Midbrain (tissue), 1 donor: ENCODE measurements at places on chromosomes 2 and 18.

GRCh38 chr2:70261501-70261900 is 3.6 kb downstream of the PCYOX1 start:
- DNase-seq, result no peak

- no peak for DNase-seq
Observed at GRCh38 chr2:176146101-176146500, 5.2 kb upstream of the HOXD4 start.

DNA sequence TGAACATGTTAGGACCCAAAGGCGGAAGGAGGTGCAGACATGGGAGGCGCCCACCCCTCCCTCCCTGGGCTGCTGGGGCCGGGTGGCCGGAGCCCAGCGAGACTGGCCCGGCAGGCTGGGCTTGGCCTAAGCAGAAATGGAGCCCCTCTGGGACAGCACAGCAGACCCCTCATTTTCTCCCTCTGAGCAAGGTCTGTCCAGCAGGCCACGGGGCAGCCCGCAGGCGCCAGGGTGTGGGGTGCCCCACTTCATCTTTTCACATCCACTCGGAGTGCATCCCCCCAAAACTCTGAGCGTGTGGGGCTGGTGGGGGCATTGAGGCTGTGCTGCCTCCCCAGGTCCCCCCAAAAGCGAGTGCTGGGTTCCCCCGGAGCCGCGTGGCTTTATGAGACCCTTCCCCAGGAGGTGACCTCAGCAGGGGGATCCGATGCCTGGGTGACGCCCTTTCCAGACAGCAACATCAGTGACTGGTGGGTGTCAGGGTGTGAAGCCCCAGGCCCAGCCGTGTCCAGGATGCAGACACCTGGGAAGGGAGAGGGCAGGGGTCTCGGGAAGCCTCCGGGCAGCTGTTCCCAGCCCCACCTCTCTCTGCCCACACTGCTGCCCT is 36.7 kb upstream of the GPC1 start:
- no peak for DNase-seq

- no peak for DNase-seq
Observed at GRCh38 chr2:102735416-102736109, 26.3 kb upstream of the TMEM182 start.

- peak; percentile 53 for DNase-seq
Observed at GRCh38 chr2:114001937-114002336, 112.0 kb downstream of the ACTR3 start.

- DNase-seq, result no peak
Observed at GRCh38 chr18:3931542-3932112, 481.7 kb downstream of the TGIF1 start.

DNA sequence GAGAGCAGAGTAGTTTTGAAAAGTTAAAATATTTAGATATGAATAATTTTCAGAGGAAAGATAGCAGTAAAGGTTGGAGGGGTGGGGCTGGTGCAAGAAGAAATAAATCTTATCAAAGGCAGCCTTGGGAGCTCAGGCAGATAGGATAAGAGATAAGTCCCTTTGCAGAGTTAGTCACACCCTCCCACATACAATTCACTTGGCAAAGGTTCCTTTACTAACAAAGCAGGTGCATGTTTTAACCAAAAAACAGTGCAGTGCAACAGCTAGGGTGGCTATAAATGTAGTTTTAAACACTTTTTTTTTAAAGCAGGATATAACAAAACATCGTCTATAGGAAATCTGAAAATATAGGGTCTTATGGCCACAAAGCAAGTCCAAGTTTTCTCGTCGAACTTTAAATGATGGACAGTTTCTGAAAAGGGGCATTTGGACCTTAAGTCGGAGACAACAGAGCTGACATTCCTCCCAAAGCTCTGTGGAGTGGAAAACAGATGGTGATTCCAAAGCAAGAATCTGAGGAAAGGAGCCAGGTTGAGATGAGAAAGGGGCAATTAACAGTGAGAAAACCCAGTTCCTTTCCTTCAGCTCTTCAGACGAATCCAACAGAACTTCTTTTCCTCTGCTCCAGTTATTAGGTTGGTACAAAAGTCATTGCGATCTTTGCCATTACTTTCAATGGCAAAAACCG is 53.0 kb downstream of the EPHA4 start:
- DNase-seq, result no peak

DNA sequence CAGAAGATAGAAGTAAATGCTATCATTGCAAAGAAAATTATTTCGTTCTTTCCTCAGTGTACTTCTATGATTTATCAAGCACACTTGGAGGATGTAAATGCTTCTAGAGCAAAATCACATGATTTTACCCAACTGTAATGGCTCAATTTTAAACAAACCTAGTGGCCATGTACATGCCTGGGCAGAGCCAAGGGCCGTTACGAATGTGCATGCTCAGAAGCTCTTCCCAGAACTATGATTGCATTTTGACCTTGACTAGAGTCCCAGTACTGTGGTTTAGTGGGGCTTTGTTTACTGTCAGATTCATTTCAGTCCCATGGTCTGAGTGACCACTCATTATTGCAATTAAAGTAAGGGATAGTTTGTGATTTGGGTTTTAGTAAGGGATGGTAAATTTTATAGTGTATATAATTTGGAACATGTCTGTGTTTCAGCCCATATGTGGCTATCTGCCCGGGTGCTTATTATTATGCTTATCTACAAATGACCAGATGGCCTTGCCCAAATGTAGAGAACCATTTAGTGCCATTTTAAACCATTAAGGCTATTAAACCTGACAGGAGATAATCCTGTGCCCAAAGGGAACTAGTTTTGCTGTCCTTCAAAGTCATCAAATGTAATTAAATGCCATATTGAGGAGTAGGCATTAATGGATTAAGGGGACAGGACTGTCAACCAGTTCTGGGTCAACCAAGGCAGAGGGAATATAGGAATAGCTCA is 239.1 kb downstream of the ICOS start:
- no peak for DNase-seq

- DNase-seq, result no peak
Observed at GRCh38 chr18:13434854-13435253, 216.3 kb downstream of the LDLRAD4 start.

GRCh38 chr2:54404270-54404669 is 51.9 kb upstream of the SPTBN1 start:
- no peak for DNase-seq

GRCh38 chr2:80473796-80474195 is 169.2 kb upstream of the LRRTM1 start:
- DNase-seq, result no peak

- no peak for DNase-seq
Observed at GRCh38 chr2:36705326-36706020, 9.0 kb downstream of the VIT start.

GRCh38 chr2:174778085-174778981 is 14.1 kb upstream of the CHRNA1 start:
- no peak for DNase-seq

GRCh38 chr18:79611040-79611681 is 68.4 kb upstream of the CTDP1 start:
- no peak for DNase-seq

DNA sequence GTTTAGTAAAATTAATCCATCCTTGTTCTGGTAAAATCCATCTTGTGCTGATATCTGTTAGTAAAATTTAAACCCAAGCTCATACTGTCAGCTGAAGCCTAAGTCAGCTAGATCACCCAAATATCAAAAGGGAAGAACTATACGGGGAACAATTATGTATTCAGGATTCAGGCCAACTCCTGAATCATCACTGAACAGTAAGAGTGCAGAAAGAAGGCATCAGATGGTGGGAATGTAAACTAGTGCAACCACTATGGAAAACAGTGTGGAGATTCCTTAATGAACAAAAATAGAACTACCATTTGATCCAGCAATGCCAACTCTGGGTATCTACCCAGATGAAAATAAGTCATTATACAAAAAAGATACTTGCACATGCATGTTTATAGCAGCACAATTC is 81.8 kb downstream of the RAPGEF4 start:
- no peak for DNase-seq

- no peak for DNase-seq
Observed at GRCh38 chr2:74659462-74659861, 5.4 kb downstream of the SEMA4F start.

DNA sequence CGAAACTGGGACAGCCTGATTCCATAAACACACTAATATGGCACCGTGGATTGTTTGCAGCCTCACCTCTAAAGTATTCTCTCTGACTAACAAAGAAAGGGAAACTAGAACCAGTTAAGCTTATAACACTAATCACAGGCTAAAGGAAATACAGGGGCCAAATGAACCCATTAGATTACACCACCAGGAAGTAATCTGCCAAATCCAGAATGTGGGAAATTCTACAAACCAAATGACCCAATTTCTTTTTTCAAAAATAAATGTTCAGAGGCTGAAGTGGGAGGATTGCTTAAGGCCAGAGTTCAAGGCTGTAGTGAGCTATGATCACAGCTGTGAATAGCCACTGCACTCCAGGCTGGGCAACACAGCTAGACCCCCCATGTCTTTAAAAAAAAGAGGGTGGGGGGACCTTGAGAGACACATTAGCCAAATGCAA is 1.5 kb upstream of the MPPE1 start:
- DNase-seq, result no peak

DNA sequence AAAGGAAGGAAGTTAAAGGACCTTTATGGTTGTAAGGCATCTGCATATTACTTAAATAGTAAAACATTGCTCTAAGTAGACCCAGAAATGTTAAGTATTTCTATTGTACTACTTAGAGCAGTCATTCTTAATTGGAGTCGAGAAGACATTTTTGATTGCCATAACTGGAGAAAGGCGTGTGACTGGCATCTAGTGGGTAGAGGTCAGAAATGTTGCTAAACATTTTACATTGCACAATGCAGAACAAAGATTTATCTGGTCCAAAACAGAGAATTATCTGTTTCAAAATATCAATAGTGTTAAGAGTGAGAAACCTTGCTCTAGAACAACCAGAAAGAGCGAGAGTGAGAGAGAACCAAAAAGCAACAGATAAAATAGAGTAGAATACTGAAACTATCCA is 23.3 kb upstream of the ROCK1 start:
- peak; percentile 47 for DNase-seq

DNA sequence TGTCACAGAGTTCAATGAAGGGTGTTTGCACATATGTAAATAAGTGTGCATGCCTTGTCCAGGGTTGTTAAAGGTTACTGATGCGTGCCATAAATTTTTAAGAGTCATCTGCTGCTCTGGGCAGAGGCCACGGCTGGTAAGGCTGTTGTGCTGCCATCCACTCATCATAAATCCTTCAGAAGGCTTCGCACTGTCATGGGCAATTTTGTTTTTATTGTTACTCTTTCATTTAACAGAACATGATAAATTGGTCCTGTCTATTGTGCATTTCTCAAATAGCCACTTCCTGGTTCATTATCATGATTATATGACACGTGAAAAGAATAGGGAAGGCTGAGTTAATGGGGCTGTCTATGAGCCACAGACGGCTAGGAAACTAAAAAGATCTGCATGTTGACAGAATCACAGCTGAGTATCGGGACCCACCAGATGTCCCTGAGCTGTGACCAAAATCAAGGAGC is 634.3 kb upstream of the SOX11 start:
- DNase-seq, result no peak

DNA sequence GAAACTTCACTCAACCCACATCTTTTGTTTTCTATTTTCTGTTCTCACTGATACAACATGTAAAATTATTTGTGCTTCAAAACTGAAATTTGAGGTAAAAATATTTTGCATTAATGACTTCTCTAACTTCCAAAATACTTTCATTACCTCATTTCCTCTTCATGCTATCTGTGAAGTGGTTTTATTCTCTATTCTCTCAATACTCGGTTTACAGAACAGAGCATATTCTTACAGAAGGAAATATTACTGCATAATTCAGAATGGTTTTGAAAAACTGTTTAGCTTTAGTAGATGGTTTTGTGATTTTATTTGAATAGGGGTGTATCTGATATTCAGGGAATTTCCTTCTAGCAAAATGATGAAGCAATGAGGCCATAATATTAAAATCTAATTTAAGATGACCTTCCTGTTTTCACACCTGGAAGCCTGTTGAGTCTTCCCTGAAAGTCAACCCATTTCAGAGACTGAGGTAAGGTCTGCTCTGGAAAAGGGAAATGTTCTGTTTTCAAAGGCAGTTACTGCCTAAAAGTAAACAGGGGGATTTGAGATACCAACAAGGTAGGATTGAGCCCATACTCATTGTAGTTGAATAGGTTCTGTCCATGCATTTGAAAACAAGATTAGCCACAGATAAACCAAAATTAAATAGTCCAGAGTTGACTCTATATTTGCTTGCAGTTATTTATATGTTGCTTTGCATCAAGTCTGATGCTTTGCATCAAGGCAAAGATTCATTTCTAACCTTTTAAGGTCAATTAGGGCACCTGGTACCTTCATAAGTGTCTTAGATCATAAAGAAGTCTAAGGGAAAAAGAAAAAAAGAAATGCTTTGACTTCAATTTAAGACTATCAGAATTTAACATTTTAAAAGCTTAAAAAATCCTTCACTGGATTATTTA is 50.8 kb upstream of the PEX13 start:
- DNase-seq, result no peak

DNA sequence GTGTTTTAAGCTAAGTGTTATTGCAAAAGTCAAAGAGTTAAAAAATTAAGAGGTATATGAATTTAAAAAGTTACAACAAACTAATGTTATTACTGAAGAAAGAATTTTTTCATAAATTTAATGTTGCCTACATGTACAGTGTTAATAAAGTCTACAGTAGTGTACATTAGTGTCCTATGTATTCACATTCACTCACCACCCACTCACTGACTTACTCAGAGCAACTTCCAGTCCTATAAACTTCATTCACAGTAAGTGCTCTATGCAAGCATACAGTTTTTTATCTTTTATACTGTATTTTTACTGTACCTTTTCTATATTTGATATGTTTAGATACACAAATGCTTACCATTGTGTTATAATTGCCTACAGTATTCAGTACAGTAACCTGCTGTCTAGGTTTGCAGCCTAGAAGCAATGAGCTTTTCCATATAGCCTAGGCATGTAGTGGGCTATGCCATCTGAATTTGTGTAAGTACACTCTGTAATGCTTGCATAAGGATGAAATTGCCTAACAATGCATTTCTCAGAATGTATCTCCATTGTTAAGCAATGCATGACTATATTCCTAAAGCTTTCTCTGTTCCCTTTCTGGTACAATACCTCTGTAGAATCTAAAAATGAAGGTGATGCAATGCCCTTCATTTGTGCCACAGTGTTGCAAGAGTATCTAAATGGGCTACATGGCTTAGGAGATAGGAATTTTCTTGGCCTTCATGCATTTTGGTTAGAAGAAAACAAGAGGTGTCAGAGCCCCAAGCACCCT is 370.8 kb upstream of the NT5C1B start:
- DNase-seq, result no peak

DNA sequence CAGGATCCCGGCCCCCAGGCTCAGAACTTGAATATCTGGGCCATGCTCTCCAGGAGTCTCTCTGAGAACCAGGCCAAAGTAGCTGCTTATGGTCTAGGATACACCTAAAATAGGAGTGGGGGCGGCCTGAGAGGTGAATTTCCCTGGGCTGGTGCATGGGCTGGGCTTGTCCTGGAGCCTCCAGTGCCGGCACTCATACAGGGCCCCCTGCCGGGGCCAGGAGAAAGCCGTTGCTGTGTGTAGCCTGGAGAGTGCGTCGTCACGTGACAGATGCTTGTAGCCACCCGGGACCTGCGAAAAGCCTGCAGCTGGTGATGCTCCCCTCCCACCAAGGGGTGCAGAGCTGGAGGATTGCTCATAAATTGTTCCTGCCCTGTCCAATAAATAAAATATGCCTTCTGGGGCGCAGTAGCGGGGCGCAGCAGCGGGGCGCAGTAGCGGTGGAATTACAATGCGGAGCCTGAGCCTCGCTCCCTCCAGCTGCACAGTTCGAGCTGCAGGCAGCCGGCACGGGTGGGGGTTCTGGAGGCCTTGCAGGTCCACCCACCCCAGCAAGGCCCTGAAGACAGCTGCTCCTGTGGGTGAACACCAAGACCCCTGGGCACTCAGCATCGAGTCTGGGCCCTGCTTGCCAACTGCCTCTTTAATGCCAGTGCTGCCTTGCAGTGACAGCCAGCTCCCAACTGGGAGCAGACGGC is 289.9 kb downstream of the NDUFA10 start:
- DNase-seq, result peak; percentile 79

GRCh38 chr2:10919771-10920621 is 8.3 kb downstream of the KCNF1 start:
- no peak for DNase-seq
